Breast epithelium (tissue), 4 donors: ENCODE measurements at places on chromosomes 6 and 20. TPM values are rescaled to one million over a fixed set of nuclear protein-coding genes. Genes with fewer than 3 reads are reported as not detected.

The TMEM244 gene
- total RNA-seq: not detected

The EPHA7 gene
- 0.66 TPM for total RNA-seq

The CST3 gene
- total RNA-seq: 699 TPM

The NRN1 gene
- 81.4 TPM for total RNA-seq

The GUCA1A gene
- not detected for total RNA-seq

The SLC17A1 gene
- total RNA-seq: not detected

The FOXS1 gene
- total RNA-seq: 0.98 TPM

The HSPA12B gene
- total RNA-seq: 25.2 TPM

The FOXC1 gene
- 3.7 TPM for total RNA-seq

The ADGRB3 gene
- 1.2 TPM for total RNA-seq

The ADGRF4 gene
- total RNA-seq: 0.15 TPM

The C6orf163 gene
- 6.2 TPM for total RNA-seq

The PERP gene
- total RNA-seq: 176 TPM

The TAF4 gene
- total RNA-seq: 11.1 TPM
